ENCODE measurements at places on chromosomes 7 and 10.

GRCh38 chr10:6497620-6498019 lies 82.5 kb downstream of the PRKCQ start:
- no peak for DNase-seq

- DNase-seq, result peak; percentile 11
These were observed 147.6 kb downstream of the GPR85 start for GRCh38 chr7:112938863-112939573.

DNA sequence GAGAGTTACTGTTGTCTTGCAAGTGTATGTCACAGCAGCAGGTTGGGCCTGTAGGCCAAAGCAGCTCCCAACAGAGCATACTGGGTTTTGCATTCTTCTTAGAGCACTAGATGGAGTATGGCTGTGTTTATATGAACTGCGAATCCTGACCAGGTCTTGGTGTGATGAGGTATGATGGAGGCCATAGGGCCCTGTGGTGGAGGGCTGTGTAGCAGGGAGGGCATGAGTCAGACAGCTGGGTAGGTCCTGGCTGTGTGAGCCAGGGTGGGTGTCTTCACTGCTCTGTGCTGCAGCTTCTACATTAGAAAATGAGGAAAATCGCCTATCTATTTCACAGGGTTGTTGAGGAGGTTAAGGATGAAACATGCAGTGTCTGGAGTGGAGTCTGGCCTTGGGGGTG lies 124.2 kb downstream of the BUB3 start:
- no peak for DNase-seq

DNA sequence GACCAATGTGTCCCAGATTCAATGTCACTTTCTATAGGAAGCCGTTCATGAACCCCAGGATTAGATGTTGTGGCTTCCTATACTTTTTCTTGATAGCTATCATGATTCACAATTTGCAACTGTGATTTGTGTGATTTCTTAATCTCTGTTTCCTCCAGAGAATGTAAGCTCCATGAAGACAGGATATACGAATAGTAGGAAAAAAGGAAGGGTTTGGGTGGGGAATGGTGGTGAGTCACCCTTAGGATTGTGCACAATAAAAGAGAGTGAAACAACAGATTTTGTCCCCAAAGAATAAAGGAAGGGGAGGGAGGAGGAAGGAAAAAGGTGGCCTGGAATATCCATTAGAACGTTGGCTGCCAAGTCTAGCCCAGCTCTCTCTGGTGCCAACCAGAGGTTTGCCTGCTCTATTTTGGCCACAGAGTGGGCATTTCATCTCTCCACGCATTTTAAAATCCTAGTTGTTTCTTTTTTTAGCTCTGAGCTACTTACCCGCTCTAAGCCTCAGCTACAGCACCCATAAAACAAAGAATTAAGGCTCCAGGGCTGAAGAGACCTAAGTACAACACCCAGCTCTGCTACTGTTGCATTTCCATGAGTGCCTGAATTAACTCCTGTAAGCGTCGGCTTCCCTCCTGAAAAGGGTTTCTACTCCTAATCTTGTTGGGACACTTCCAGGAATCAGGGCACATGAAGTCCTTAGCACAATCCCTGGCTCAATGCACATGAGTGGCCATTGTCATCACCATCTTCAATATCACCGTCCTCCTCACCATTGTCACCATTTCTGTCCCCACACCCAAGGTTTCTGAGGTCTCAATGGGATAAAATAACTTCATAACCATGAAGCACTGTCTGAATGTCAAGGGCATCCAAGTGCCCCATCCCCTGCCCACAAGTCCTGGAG lies 3.5 kb downstream of the HK1 start:
- no peak for DNase-seq

- DNase-seq, result peak; percentile 78
These were observed 56.9 kb downstream of the SORBS1 start for GRCh38 chr10:95504246-95504691.

- no peak for DNase-seq
These were observed 101.8 kb upstream of the STRIP2 start for GRCh38 chr7:129332254-129333035.
